GM12878 (cell line): ENCODE measurements at places on chromosomes 2 and 18.

- no peak overlapping the region for H3K27ac ChIP-seq
- H3K27me3 ChIP-seq: no peaks in the 10 kb centered on the region
- no peak for DNase-seq
- H3K4me3 ChIP-seq: no peak overlapping the region
- no peaks in the 10 kb centered on the region for H3K36me3 ChIP-seq
These were observed 312.2 kb downstream of the LRATD1 start for GRCh38 chr2:14944562-14945346.

- no peak overlapping the region for H3K4me3 ChIP-seq
- no peaks in the 10 kb centered on the region for H3K27me3 ChIP-seq
These were observed 8.2 kb downstream of the WDR54 start for GRCh38 chr2:74429487-74430451.

DNA sequence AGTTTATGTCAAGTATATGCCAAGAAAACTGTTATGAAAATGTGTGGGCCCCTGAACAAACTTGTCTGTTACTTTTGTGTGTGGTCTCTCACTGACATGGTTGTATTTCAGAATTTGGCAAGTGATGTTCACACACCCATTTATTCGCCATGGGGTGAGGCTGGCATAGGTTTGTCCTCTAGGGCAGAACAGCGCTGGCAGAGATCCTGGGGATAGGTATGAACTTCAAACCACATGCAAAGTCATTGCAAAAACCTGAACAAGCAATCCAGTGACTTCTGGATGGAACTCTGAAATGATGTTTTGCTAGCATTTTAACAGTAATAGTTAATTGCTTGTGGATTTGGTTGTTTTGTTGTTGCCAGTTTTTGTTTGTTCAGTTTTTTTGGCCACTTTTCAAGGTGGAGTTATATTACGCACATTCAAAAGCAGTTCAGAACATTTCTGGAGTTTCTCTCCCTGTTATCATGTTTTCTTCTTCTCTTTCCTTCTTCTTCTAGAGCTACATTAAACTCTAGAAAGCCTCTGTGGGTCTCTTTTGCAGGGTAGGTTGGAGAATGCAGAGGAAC is 78.5 kb downstream of the MDH1 start:
- H3K4me1 ChIP-seq: no peaks in the 10 kb centered on the region
- no peaks in the 10 kb centered on the region for H3K27me3 ChIP-seq
- no peaks in the 10 kb centered on the region for H3K36me3 ChIP-seq
- no peak overlapping the region for H3K27ac ChIP-seq

DNA sequence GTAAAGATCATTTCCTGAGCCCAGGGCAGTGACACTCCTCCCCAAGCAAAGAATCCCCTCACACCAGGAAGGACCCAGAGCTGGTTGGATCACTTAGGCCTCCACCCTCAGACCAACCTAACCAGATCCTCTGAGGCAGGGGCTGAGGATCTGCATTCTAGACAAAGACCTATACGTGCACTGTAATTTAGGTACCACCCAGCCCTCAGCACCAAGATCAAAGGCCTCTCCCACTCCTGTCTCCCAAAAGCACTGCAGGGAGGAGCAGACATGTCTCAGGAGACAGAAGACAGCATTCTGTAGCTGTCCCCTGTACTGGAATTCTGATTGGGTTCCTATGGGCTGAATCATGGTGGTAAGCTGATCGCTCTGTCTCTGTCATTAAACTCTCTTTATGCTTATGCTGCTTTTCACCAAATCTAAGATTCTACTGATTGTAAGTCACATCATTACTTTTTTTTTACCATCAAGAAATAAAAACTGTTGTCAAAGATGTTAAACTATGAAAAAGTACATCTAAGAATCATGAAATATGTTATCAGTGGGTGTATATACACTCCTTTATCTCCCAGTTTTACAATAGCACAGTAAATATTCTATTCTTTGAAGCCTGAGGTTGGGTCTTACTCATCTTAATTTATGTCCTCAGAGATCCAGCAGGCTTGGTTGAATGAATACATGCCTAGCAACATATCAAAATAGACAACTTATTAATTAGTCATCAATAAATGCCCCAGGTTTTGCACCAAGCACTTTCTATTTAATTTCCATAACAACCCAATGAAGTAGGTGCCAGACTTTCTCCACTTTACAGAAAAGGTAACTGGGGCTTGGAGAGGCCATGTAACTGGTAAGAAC is 28.3 kb downstream of the MCFD2 start:
- H3K4me1 ChIP-seq: no peaks in the 10 kb centered on the region
- no peak overlapping the region for H3K27ac ChIP-seq
- no peaks in the 10 kb centered on the region for H3K36me3 ChIP-seq
- H3K4me3 ChIP-seq: no peak overlapping the region

DNA sequence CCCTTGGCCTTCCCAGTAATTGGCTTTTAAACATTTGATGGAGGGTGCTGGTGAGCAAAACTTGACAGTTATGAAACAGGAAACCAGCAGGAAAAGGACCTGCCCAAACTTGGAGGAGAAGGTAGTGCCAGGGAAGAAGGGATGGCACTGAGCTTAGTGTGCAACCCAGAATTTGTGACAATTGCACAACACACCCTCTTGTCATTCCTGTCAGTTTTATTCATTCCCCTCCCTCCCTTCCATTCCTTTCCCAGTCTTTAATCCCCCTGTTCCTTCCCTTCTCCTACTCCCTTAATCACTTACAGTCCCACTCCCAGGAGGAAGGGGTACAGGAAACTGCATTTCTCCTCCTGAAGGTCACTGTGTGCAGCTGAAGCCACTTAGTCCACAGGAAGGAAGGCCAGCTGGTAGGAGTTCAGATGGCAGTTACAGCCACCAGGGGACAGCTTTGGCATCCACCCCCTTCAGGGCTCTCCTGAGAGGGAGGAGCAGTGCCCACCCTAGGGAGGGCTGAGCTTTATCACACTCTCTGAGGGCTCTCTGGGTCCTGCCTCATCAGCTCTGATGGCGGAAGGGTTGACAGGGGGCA is 24.0 kb upstream of the SIGLEC15 start:
- H3K4me1 ChIP-seq: no peaks in the 10 kb centered on the region
- H3K27me3 ChIP-seq: no peaks in the 10 kb centered on the region
- no peak overlapping the region for H3K4me3 ChIP-seq
- no peak overlapping the region for H3K27ac ChIP-seq
- no peaks in the 10 kb centered on the region for H3K36me3 ChIP-seq
- DNase-seq: no peak

DNA sequence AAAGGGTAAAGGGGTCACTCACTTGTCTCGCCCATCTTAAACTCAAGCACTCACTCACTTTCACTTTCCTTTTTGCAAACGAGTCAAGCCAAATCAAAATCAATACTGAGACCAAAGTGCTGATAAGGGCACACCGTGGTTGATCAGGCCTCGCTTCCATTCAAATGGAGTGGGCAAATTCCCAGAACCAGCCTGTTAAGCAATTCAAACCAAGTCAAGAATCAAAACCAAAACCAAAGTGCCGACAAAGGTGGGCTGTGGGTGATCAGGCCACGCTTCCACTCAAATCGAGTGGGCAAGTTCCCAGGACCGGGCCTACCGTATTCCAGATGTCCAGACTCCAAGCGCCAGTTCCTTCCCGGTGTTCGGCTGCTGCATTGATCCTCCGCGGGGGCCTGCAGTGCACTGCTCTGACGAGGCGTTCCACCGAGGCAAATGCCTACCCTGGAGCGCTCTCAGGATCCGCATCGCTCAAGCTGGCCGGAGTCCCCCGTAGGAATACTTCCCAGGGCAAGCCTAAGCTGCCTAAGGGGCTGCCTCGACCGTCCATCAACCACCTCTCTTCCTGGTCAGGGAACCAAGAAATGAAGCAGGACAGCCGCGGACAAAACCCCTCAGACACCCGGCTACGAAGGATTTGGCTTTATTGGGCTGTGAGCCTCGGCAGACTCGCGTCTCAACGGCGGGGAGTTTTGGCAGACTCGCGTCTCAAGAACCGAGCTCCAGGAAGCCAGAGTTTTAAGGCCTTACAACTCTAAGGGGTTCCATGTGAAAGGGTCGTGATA is 89.9 kb upstream of the SLC1A4 start:
- no peaks in the 10 kb centered on the region; the same call in 1 of the 2 replicates for H3K4me1 ChIP-seq
- no peak overlapping the region for H3K4me3 ChIP-seq
- DNase-seq: no peak
- H3K36me3 ChIP-seq: peaks cover 23% of the 10 kb centered on the region

GRCh38 chr2:205898744-205899143 is 187.2 kb downstream of the INO80D start:
- DNase-seq: no peak
- no peak overlapping the region for H3K4me3 ChIP-seq
- H3K27me3 ChIP-seq: no peaks in the 10 kb centered on the region
- no peaks in the 10 kb centered on the region for H3K4me1 ChIP-seq
- no peak overlapping the region for H3K27ac ChIP-seq
- H3K36me3 ChIP-seq: no peaks in the 10 kb centered on the region

DNA sequence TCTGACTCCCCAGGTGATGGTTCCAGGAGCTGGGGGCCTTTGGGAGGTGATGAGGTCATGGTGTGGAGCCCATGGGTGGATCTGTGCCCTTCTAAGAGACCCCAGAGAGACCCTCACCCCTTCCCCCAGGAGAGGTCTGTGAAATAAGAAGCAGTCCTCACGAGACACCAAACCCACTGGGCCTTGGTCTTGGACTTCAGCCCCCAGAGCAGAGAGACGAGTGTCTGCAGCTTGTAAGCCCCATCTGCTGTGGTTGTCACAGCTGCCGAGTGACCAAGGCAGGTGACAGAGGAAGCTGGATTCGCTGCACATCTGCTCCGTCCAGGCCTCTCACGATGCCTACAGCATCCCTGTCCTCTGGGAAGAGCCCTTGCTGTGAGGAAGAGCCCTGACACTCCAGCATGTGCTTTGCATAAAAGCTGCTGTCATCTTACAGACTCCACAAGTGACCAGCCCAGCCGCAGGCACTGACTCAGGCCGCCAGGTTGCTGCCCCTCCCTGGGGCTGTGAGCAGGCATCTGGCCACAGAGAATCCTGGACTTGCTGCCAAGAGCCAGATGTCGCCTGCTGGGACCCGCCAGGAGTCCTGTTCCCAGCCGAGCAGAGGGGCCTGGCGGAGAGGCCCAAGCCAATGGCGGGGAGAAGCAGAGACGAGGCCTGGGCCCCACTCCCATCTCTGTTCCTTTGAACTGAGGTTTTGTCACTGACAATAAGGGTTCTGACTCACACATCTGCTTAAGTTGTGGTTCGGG is 150.8 kb downstream of the PXDN start:
- no peak overlapping the region for H3K27ac ChIP-seq
- no peaks in the 10 kb centered on the region for H3K4me1 ChIP-seq
- DNase-seq: no peak
- H3K36me3 ChIP-seq: no peaks in the 10 kb centered on the region

DNA sequence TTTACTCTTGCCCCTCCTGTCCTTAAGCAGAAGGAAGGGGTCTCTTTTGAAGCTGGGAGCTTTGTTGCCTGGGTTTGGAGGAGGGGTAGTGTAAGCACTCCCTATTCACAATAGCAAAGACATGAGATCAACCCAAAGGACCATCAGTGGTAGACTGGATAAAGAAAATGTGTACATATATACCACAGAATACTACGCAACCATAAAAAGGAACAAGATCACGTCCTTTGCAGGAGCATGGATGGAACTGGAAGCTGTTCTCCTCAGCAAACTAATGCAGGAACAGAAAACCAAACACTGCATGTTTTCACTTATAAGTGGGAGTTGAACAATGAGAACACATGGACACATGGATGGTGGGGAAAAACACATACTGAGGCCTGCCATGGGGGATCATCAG is 281.1 kb upstream of the REV1 start:
- H3K36me3 ChIP-seq: no peaks in the 10 kb centered on the region
- no peaks in the 10 kb centered on the region for H3K27me3 ChIP-seq
- no peaks in the 10 kb centered on the region for H3K4me1 ChIP-seq
- H3K27ac ChIP-seq: no peak overlapping the region
- no peak overlapping the region for H3K4me3 ChIP-seq
- no peak for DNase-seq

DNA sequence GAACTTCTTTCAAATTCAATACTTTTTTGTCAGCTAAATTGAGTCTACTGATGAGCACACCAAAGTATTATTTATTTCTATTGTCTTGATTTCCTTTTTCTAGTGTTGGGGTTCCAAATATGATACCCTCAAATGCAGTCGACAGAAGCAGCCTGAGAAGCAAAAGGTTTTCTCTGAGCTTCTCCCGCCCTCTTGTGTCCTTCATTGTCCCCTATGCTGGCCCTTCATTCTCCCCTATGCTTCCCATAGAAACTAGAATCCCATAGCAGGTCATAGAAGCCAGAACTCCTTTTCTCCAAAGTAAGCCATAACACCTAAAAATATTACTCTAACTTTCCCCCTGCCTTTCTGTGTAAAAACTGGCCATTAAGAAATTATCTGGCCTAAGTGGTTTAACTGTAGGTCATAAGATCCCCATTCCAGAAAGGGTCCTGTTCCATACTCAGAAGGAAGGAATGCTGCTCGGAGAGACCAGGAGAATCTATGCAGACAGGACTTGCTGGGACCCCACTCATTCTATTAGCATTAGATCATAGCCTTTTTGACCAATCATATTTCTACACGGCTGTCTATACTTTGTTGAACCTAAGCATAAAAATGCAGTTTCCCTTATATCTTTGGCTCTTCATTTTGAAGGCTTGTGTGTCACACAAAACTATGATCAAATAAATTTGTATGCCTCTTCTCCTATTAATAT is 764.6 kb upstream of the PKDCC start:
- no peak overlapping the region for H3K27ac ChIP-seq
- H3K36me3 ChIP-seq: no peaks in the 10 kb centered on the region
- no peak for DNase-seq
- no peaks in the 10 kb centered on the region for H3K4me1 ChIP-seq
- H3K4me3 ChIP-seq: no peak overlapping the region
- H3K27me3 ChIP-seq: no peaks in the 10 kb centered on the region

GRCh38 chr2:199704358-199705238 is 146.4 kb downstream of the FTCDNL1 start:
- H3K27me3 ChIP-seq: no peaks in the 10 kb centered on the region
- no peak overlapping the region for H3K27ac ChIP-seq
- H3K36me3 ChIP-seq: no peaks in the 10 kb centered on the region
- H3K4me1 ChIP-seq: no peaks in the 10 kb centered on the region

- no peaks in the 10 kb centered on the region for H3K4me1 ChIP-seq
- no peak for DNase-seq
- no peak overlapping the region for H3K4me3 ChIP-seq
These were observed 21.5 kb downstream of the FAM161A start for GRCh38 chr2:61832183-61832841.

DNA sequence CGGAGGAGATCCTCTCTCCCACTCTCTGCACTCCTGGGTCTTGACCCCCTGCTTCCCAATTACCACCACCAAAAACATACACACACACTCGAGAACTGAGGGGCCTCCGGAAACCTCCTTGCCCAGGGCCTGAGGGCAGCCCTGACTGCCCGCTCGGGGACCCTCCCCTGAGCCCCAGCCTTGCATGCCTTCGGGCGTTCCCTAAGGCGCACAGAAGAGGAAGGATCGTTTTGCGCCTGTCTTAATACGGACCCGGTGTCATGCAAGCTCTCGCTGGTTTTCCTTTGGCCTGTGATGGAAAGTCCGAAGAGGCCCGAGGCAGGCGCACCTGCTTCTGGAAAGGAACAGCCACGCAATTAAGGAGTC is 19.8 kb downstream of the POU3F3 start:
- no peaks in the 10 kb centered on the region for H3K4me1 ChIP-seq
- H3K36me3 ChIP-seq: no peaks in the 10 kb centered on the region
- H3K4me3 ChIP-seq: no peak overlapping the region
- peaks cover 11% of the 10 kb centered on the region for H3K27me3 ChIP-seq
- no peak for DNase-seq

- no peak for DNase-seq
- H3K27ac ChIP-seq: no peak overlapping the region
- no peaks in the 10 kb centered on the region for H3K36me3 ChIP-seq
- H3K4me1 ChIP-seq: peaks cover 21% of the 10 kb centered on the region
- H3K4me3 ChIP-seq: no peak overlapping the region
These were observed 266.8 kb upstream of the CXCR4 start for GRCh38 chr2:136384531-136385303.

- no peak overlapping the region for H3K27ac ChIP-seq
- no peaks in the 10 kb centered on the region for H3K27me3 ChIP-seq
- H3K4me3 ChIP-seq: no peak overlapping the region
- H3K4me1 ChIP-seq: no peaks in the 10 kb centered on the region
- no peaks in the 10 kb centered on the region for H3K36me3 ChIP-seq
- DNase-seq: no peak
These were observed 348.3 kb upstream of the DSEL start for GRCh38 chr18:67864677-67865340.
